Stimulated activated CD8-positive, alpha-beta memory T cell treated with anti-CD3 and anti-CD28 coated beads, Interleukin-12 subunit alpha, Interleukin-12 subunit beta, amount 100 ng/mL, for 4 hours (primary cell): ENCODE measurements at places on chromosomes 12 and 14.

DNA sequence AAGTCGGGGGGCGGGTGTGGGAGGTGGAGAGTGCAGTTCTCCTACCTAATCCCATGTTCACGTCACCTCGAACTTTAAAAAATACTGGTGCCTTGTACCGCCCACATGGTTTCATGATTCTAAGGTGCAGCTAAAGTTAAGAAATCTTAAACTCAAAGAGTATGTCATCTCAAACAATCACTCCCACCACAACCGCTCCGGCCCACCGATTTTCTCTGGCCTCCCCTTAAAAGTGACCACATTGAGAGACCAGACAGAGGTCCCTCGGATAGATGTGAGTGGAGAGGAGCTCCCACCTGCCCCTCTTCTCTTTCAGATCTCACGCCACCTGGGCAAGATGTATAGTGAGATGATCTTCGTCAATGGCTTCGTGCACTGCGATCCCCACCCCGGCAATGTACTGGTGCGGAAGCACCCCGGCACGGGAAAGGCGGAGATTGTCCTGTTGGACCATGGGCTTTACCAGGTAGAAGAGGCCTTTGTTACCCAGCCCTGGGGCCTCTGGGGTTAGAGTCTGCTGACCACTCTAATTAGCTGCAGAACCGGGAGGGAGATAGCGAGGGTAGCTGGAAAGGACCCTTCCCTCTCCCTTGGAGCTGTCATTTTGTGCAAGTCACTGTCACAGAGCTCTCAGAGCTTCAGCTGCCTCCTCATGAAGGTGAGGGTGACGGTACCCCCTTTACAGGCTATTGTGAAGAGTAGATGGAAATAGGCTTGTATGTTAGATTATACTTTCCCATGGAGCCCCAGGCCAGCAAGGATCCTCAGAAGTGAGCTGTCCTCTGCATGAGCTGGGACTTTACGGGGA is 124.4 kb downstream of the ADCK1 start:
- no peak for DNase-seq

DNA sequence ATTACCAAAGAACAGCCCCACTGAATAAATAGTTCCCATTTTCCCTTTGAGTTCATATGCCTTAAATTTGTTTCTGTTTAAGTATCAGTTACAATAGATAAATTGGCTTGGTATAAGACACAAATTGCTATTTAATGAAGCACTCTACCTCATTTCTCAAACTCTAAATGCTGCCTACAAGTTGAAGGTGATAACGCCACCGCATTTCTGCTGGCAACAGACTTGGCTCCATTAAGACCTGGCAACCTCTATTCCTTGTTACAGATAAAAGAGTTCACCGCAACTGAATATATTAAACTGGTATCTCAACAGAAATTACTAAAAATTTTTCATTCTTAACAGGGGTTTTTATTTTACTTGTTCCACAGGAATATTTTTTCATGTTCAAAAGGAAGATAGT is 35.6 kb downstream of the GXYLT1 start:
- DNase-seq, result no peak

- no peak for DNase-seq
Measured at GRCh38 chr12:108418164-108418890, 79.2 kb upstream of the CMKLR1 start.

- peak; percentile 5 for DNase-seq
Measured at GRCh38 chr14:76352639-76353281, 23.2 kb upstream of the ESRRB start.

DNA sequence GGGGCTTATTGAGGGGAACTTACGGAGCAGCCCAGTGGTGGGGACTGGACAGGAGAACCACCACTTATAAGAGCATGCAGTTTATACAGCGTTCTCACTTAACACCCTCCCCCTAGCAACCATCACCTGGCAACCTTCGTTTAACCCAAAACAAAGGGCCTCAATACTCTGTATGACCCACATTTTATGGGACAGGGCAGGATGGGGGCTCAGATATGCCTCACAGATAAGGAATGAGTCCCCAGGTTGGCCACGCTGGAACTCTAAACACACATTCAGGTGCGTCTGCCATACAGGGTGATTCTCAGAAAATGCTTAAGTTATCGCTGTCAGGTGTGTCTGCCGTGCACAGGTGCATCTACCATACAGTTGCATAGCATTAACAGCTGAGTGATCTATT is 99.2 kb downstream of the GCH1 start:
- no peak for DNase-seq

DNA sequence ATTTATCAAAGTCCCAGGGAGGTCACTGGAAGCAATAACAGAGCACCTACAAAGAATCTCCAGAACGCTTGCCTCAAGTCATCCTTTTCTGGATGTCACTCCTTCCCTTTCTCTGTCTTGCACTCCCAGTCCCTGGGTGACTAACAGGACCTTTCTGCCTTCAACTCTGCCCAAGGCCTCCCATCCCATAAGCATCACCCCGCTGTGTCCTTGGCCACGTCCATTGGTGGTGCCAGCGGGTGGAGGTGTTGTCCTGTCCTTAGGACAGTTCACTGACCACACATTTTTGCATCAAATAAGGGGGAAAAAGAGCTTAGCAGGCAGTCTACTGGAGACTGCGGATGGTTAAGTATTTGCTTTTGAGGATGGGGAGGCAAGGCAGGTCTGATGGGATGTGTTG is 23.6 kb upstream of the PLEK2 start:
- no peak for DNase-seq

GRCh38 chr12:108694812-108695278 is 36.5 kb downstream of the CORO1C start:
- no peak for DNase-seq

DNA sequence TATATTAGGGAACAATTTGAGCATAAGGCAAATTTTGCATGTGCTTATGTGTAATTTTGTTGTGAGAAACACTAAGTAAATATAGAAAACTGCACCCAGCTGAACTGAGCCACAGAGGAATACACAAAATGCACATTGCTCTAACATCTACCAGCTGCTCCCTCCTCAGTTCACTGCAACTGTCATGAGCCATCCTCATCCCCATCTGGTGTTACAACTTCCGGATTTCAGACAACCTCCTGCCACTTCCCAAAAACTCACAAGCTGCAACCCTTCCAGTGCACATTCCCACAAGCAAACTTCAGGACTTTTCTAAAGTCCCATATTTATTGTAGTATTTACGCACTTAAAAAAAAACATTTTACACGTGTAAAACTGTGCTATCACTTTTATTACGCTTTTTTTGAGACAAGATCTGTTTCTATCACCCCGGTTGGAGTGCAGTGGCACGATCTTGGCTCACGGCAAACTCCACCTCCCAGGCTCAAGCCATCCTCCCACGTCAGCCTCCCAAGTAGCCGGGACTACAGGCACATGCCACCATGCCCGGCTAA is 169.1 kb upstream of the TBX3 start:
- DNase-seq, result no peak

- DNase-seq, result peak; percentile 22
Measured at GRCh38 chr14:89445273-89445973, 28.4 kb upstream of the FOXN3 start.

GRCh38 chr12:998020-998874 is 7.2 kb downstream of the ERC1 start:
- no peak for DNase-seq

DNA sequence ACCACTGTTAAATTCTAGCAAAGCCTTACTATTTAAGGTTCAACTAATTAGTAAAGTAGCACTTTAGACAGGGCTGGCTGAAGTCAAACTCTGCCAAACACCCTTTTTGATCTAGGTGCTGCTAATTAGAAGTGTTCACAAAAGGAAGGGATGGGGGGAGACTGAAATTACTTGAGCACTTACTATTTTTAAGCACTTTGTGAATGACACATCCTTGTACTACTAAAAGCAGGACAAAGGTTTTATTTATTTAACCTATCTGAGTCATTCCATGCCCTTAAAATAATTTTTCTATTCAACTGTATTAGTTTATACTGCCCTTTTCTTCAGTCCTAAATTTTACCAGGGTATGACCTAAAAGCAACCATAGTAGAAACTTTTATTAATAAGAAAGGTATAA is 20.1 kb downstream of the MBIP start:
- no peak for DNase-seq

GRCh38 chr12:101713930-101714329 is 16.5 kb downstream of the CHPT1 start:
- no peak for DNase-seq

GRCh38 chr12:13088496-13088895 is 15.0 kb downstream of the GSG1 start:
- DNase-seq, result no peak

DNA sequence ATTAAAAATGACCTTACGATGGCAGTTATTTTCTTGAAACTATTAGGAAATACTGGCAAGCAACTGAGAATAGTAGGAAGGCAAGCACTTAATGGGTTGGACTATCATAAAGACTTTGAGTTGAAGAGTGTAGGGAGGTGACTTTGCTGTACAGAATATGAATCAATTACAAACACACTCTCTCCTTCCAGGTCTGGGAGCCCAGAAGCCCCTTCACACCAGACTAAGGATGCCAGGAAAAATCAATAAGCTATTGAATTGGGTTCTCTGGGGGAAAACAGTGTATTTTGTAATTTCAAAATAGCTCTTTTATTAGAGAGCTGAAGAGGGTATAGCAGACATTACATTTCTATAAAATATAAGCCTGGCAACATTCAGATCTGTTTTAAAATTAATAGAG is 736.4 kb downstream of the NOVA1 start:
- no peak for DNase-seq

GRCh38 chr12:52081263-52081733 is 1.8 kb downstream of the SMIM41 start:
- no peak for DNase-seq

- no peak for DNase-seq
Measured at GRCh38 chr12:111384596-111384995, 15.7 kb upstream of the PHETA1 start.

GRCh38 chr12:108333898-108334699 is 5.0 kb downstream of the CMKLR1 start:
- DNase-seq, result no peak

GRCh38 chr12:69430942-69431590 is 39.1 kb upstream of the FRS2 start:
- DNase-seq, result no peak

DNA sequence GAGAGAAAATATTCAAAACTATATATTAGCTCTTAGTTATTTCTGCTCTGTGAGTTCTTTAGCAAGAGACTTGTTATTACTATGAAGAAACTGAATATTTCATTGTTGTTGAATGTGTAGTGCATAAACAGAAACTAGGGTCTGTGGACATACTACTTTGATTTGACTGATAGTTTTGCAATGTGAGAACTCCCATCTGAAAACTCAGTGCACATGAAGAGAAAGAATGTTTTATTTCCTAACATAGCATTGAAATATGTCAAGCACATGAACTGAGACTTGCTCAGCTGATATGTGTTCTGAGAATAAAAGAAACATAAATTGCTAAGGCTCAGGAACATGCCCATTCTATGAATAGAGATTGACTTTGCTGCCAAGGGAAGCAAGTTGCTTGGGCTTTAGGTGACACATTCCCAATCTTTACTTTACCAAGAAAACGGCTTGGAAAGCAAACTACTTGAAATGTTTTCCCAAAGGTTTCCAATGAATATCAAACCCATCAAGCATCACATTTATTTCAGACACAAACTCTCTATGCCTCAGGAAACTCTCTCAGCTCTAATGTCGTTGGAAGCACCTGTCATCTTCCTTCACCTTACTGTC is 290.4 kb downstream of the SLC16A7 start:
- DNase-seq, result no peak

GRCh38 chr12:80864046-80864735 is 73.5 kb downstream of the LIN7A start:
- no peak for DNase-seq

- DNase-seq, result no peak
Measured at GRCh38 chr12:89907659-89908058, 199.0 kb upstream of the ATP2B1 start.

DNA sequence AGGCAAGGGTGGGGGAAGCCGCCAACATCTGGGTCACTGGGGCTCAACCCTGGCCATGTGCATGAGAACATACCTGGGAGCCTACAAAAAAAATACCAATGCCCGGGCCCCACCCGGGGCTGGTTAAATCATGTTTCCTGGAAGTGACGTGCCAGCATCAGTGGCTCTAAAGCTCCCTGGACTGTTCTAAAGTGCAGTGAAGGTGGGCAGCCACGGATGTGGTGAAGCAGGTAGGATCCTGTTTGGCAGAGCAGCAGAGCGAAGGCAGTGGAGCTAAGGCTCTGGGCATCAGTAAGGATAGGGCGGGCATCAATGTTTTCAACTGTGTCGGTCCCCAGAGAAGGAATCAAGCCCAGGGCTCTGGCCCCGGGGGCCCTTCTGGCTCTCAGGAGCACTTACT is 525 bp upstream of the GPR68 start:
- DNase-seq, result peak; percentile 38

GRCh38 chr14:68922886-68923285 is 56.2 kb downstream of the ACTN1 start:
- DNase-seq, result no peak

GRCh38 chr14:18688346-18688745 is 87.4 kb downstream of the OR11H12 start:
- DNase-seq, result no peak

DNA sequence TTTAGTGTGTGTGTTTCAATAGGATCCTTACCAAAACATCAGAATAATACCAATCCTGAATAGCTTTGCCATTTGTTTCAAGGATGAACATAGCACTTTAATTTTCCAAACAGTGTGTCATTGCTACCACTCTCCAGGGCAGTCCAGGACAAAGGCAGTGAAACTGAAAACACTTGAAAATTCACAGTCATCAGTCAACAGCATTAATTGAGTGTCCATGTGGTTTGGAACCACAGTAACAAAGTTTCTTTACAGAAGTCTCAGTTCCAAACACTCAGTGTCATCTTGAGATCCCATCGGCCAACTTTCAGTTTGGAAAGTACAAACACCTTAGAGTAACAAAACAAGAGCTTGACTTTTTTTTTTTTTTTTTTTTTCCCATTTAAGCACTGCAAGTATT is 228.4 kb upstream of the SOX5 start:
- no peak for DNase-seq

DNA sequence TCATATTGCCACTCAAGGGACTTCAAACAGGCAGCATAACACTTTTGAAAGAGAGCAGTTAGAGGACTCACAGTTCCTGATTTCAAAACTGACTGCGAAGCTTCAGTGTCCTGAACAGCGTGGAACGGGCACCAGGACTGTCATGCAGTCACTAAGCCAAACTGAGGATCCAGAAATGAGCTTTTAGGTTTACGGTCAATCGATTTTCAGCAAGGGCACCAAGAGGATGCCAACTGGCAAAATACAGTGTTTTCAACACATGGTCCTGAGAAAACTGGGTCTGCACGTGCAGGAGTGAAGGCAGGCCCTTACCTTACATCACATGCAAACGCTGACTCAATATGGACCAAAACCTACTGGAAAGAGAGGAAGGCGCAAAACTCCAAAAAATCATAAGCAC is 15.6 kb downstream of the BRF1 start:
- no peak for DNase-seq

- DNase-seq, result no peak
Measured at GRCh38 chr12:15417691-15418090, 95.4 kb downstream of the PTPRO start.

DNA sequence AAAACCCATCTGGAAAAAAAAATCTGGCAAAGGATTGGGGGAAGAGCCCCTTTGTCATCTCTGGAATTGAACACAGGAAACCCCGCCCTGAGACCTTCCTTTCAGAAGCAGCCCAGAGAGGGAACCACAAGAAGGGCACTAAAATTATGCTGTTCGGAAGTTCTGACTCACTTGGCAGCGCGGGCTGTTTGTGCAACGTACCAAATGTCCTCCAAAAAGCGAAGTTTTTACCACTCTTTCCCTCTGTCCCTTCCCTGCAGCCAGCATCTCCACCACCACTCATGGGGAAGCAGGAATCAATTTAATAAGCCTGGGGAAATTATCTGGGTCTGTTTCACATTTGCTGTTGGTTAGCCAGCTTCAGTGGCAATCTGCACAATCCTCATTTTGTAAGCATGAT is 3.2 kb upstream of the SYNE3 start:
- DNase-seq, result peak; percentile 49
